ENCODE measurements at places on chromosomes 3 and 15.
A peak's percentile ranks its signal among the peaks of the same experiment; 100 is the strongest.

- no peak for DNase-seq
Observed at GRCh38 chr3:16448639-16449070, 64.8 kb downstream of the RFTN1 start.

- DNase-seq, result no peak
Observed at GRCh38 chr15:78065284-78065872, 12.1 kb downstream of the TBC1D2B start.

DNA sequence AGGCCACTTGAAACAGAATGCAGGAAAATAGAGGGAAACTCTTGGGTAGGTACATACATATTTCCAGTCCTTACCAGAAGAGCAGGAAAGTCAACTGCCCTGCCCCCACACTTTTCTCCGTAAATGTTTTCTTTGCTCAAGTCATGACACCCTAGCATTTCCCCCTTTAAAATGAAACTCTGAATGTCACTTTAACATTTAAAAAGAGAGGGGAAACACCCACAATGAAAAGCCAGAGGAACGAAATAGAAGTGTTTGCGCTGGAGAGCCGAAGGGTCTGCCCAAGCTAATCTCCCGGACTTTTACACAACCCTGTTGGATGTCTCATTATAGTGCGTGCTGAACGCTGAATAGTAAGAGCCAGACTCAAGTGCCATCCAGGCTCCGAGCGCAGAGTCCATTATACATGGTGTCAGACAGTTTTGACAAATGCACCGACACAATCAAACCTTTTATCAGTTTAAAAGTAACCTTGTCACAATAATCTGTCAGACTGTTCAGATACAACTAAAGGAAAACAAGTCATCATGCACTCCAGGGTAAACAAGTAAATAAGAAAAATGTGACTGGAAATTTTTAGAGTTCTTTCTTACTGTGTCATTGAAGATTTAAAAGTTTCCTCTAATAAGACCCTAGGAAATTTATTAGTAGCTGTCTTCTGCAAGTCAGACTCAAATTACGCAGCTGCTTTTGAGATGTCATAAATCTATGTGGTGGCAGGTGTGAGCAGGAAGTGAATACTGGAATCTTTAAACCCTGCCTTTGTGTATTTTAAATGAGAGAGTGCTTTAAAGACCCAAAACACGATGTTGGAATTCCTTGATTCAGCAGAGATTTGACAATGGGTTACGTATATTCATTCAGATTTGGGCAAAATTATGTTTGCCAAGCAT lies 159.8 kb downstream of the RBMS3 start:
- no peak for DNase-seq

GRCh38 chr15:71709808-71710418 lies 100.4 kb upstream of the NR2E3 start:
- DNase-seq, result no peak

DNA sequence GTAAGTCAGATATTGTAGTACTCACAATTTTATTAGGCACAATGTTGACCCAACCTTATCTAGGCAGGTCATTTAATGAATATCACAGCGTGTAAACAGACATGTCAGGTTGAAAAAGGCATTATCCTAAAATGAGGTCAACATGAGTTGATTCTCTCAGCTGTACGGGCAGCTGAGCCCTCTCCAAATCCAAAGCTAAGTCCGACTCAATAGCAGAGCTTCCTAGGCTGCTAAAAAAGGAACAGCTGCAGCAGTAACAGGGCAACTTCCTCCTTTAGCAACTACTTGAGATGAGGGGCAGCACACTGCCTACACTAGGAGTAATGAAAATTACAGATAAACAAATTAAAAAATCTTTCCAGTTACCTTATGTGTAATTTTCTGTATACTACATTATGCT lies 189.2 kb downstream of the CADM2 start:
- no peak for DNase-seq

GRCh38 chr3:127748754-127749327 lies 73.5 kb downstream of the MGLL start:
- no peak for DNase-seq

DNA sequence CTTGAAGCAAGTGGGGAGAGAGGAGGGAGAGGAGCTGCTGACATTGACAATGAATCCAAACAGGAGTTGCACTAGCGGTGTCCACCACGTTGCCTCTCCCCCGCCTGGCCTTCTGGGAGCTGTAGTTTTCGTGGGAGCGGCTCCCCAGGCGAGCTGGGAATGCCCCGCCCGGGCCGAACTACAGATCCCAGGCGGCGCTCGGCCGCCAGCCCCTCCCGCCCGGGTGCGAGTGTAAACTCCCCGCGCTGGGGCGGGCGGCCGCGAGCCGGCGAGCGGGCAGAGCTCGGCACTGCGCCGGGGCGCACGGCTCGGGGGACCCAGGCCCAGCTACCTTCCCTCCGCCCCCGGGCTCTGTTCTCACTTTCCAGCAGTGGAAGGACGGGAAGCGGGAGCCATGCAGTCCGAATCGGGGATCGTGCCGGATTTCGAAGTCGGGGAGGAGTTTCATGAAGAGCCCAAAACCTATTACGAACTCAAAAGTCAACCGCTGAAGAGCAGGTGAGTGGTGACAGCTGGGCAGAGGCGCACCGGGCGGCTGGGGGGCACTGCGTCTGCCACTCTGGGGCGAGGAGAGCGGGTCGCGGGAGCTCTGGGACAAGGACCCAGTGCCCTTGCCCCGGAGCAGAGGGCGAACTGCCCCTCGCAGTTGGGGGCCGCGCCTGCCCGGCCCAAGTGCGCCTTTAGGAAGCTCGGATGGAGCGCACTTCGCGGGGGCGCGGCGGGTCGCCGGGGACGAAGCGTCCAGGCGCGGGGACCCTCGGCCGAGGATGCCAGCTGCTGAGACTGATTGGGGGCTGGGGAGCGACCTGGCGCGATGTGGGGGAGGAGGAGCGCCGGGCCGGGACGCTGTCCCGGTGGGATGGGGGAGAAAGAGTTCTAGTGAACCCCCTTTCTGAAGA lies at the start of gene MITF:
TSS of gene MITF (plus strand) at position 261 of the 899 bp plus-strand sequence. CDS start at position 395, 134 bp downstream.
- no peak for DNase-seq

- DNase-seq, result no peak
Observed at GRCh38 chr15:39362821-39363561, 217.9 kb upstream of the THBS1 start.

GRCh38 chr3:51389423-51390183 lies 1.5 kb upstream of the RBM15B start:
- DNase-seq, result peak; percentile 49

DNA sequence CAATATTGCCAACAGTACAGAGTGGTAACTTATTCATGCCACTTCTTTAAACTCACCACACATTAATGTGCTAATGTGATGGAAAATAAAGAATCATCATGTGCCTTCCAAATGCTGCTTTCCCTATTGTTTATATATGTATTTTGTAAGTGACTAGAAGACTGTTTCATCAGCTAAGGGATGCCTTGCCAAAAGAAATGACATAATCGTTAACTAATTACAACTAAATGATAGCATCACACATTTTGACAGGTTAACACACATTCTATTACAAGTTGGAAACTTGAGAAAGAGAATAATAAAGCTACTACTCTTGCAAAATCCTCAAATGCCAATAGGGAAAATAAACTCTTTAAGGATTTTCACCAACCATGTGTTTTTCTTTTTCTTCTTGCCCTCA lies 329.9 kb upstream of the AGTR1 start:
- no peak for DNase-seq

DNA sequence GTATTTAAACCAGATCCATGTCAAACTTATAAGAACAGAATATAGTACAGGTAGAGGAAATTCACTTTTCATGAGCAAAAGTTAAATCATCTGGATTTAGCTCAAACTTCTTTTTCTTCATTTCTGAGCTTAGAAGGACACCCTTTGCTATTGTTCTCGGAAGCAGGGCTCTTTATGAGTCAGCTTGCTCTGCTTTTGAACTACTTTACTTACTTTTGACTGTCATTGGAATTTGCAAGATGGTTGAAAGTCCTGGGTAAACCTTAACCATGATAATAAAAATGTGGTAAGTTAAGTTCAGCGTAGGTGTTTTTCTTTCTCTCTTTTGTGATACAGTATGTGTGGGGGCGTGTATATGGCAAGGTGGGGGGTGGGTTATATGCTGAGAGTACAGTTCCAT lies 312.7 kb upstream of the DPH6 start:
- DNase-seq, result no peak

DNA sequence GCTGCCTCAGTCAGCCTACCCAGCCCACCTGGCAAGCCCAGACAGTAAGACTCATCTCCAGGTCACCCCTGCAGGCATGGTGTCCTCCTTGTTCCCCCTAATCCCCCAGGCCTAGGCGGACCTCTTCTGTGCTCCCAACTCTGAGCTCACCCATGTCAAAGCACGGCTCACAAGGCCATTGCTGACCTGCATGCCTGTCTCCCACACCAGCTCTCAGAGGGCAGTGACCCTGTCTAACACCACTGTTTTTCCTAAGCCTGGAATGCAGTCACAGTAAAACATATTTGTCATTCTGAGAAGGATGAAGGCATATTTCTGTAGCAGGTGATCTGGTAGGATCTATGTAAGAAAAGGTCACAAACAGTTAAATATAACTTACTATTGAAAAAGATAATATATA lies 110.3 kb upstream of the HACD2 start:
- DNase-seq, result no peak

DNA sequence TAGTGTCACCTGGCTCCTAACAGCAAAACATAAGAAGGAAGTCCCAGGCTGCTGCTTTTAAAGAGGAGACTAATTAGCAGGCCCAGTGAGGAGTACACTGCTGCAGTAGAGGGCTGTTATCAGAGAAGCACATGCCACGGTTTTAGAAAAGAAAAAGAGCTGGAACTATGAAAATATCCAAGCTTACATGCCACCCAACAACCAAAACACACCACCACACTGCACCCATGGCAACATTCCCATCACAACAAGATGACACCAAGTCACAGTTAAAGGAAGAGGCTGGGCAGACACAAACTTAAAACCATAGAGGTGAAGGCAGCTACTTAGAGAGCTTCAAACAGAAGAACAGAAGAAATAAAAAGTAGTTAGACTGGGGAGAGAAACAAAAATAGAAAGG lies 37.0 kb downstream of the NPTN start:
- DNase-seq, result no peak

- no peak for DNase-seq
Observed at GRCh38 chr3:189099031-189099471, 72.7 kb upstream of the TPRG1 start.

- DNase-seq, result no peak
Observed at GRCh38 chr15:68617777-68618176, 39.0 kb downstream of the CORO2B start.

- DNase-seq, result no peak
Observed at GRCh38 chr3:111768571-111769100, 90.4 kb upstream of the PHLDB2 start.

- DNase-seq, result no peak
Observed at GRCh38 chr3:78434801-78435200, 1333.0 kb downstream of the ROBO1 start.

DNA sequence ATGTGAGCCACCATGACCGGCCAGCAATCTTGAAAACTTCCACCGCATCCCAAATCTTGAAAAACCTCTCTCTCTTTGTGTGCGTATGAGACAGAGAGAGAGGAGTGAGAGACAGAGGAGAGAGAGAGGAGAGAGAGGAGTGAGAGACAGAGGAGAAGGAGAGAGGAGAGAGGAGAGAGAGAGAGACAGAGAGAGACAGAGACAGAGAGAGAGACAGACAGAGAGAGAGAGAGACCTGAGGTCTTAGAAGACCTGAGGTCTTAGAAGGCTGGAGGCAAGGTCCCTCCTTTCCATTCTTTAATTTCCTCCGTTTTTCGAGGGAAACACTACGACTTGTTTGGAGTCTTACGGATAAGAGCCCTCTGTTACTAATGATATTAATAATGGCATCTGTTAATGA lies 39.5 kb downstream of the TMEM40 start:
- no peak for DNase-seq

DNA sequence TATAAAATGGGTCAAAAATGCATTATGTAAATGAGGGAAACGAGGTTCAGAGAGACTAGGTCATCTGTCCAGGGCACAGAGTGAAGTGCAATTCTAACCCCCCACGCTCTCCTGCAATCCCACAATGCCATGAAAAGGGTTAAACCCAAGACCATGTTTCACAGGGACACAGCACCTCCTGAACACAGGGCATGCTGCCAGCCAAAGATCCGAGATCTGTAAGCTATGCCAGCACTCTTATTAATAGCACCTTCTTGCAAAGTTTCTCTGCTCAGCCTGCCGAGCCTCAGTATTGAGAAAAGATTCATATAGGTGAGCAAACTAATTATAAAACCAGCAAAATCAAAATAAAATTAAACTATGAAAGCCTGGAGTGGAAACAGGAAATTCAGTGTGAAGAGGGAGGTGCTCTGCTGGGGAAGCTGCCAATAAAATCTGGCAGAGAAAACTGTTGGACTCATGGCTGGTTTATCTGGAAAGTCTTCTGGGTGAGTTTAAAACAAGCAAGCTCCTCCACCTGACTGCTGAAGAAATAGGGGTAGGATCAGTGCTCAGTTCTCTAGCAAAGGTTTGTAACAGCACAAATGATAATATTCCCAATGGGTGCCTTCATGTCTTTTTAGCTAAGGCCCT lies 50.3 kb downstream of the LRIG1 start:
- no peak for DNase-seq

- no peak for DNase-seq
Observed at GRCh38 chr3:159275741-159276140, 473.9 kb downstream of the MFSD1 start.

DNA sequence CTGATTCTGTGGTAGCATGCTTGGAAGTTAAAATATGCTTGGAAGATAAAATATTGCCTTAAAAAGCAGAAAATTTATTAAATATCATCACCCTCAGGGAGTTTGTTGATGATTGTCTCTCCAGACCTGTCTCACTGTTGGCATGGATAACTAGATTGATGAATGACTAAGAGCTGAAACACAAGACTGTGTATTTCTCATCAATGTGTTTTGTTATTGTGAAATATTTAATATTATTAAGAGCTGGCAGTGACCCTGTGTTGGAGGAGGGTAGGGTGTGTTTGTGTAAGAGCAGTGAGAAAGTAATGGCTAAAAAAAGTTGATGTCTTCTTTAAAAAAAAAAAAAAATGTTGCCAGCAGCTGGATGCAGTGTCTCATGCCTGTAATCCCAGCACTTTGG lies 82.2 kb downstream of the ITPR1 start:
- no peak for DNase-seq

DNA sequence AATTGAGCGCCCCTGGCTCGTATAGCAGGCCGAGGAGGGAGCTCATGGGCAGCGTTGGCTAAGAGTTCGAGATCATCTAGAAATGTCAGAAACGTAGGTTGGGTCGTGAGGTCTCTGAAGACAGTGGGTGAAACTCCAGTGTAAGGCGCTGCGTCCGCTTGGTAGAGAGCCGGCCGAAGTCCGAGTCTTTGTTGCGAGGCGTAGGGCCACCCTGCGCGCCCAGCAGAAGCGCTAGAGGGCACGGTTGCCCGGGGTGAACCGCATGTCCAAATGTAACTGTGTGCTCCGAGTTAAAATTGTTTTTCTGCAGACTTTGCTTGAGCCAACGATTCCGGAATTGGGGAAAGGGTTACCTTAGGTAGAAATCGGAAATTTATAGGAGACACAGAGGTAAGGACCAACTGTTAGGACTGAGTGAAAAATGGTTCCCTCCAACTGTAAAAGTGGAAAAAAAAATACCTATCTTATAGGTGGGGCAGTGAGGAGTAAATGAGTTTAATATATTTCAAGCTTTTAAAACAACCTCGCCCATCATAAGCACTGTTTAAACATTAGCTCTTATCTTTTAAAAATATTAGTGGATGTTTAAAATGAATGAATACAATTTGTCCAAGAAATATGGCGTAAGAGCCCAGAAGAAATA lies 993 bp upstream of the SIAH2 start:
- no peak for DNase-seq
